ENCODE measurements at places on chromosomes 5 and 9.

- DNase-seq: no peak
Observed at GRCh38 chr9:124680049-124680448, 91.1 kb downstream of the NR6A1 start.

GRCh38 chr5:55521881-55522280 is 12.9 kb downstream of the PLPP1 start:
- DNase-seq: no peak

DNA sequence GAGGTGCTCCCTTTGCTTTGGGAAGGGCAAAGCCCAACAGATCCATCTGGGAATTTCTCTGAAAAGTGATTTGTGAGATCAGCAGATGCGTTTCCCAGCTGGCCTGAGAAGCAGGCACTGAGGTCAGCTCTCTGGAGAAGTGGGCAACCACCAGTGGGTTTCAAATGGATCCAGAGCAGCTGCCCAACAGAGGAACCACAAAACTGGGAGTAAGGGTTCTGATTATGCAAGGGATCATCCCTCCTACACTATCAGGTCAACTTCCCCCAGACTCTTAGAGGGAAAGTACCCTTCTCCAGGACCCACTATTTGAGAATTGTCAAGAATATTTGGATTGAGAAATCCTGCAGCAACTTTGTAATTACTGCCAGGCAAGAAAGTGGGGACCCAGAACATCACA is 21.7 kb downstream of the CCL28 start:
- DNase-seq: no peak

DNA sequence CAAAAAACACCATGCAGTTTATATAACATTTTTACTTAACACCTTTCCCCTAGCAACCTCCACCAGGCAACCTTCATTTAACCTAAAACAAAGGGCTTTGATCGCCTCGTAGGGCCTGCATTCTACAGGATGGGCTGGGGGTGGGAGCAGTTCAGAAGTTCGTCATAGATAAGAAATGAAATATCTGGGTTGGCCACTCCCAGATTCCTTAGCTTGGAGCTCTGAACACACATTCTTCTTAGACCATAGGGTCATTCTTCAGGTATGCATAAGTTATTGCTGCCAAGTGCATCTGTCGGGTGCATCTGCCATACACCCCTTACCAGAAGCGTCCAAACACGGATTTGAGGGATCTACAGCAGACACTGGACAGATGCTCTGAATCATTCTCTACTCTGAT is 4.3 kb upstream of the SLC22A5 start:
- DNase-seq: no peak

- DNase-seq: no peak
Observed at GRCh38 chr5:149345892-149346222, 558 bp downstream of the GRPEL2 start.
